COLO829 (cell line): ENCODE measurements at places on chromosomes 12 and 14.

DNA sequence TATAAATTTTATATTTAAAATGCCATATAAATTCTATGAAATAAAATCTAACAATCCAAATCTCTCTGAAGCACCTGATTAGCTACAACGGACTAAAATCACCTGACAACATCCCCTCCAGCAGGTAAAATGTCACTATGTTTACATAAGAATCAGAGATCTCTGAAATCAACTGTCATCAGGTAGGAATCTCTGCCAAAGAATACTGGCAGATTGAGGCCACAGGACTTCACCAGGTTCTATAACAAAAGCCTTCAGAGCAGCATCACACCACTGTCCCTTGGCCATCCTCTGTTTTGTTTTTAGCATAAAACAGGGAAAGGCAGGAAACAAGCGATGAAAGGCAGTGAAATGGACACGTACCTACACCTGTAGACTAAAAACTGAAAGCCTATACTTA, 22.1 kb downstream of the FGD6 start:
- no peak for DNase-seq

- no peak for DNase-seq
Measured at GRCh38 chr14:93834699-93835371, 46.5 kb upstream of the PRIMA1 start.

- DNase-seq = no peak
Measured at GRCh38 chr12:99745121-99745520, 97.6 kb downstream of the GARIN6 start.

- DNase-seq = no peak
Measured at GRCh38 chr12:40099423-40099853, 6.4 kb downstream of the SLC2A13 start.

DNA sequence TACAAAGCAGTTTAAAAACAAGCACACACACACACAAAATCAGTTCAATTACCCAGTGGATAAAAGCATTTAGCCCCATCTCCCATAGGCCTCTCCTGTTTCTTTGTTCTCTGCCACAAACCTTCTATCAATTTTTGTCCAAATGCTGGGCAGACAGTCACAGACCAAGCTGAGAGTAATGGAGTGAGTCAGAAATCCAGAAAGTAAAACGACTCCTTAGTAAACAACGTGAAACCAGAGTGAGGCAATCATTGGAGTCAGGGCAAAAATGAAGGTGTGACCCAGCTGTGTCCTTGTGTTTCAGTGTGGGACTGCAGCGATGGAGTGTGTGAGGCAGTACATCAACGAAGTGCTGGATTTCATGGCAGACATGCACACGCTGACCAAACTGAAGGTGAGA, 102.0 kb downstream of the PRIMA1 start:
- DNase-seq = no peak
